ENCODE measurements at places on chromosomes 5 and 9.

GRCh38 chr5:154794525-154795234, 39.5 kb downstream of the LARP1 start:
- DNase-seq = no peak

- DNase-seq = no peak
Measured at GRCh38 chr9:117434566-117434965, 19.7 kb upstream of the ASTN2 start.

GRCh38 chr5:57953792-57954191, 471.2 kb upstream of the ACTBL2 start:
- no peak for DNase-seq

GRCh38 chr5:81936750-81937149, 35.1 kb upstream of the ATG10 start:
- DNase-seq = no peak

- no peak for DNase-seq
Measured at GRCh38 chr9:115951977-115952376, 201.6 kb upstream of the PAPPA start.

GRCh38 chr9:137423514-137424291, 510 bp downstream of the NOXA1 start:
- no peak for DNase-seq

DNA sequence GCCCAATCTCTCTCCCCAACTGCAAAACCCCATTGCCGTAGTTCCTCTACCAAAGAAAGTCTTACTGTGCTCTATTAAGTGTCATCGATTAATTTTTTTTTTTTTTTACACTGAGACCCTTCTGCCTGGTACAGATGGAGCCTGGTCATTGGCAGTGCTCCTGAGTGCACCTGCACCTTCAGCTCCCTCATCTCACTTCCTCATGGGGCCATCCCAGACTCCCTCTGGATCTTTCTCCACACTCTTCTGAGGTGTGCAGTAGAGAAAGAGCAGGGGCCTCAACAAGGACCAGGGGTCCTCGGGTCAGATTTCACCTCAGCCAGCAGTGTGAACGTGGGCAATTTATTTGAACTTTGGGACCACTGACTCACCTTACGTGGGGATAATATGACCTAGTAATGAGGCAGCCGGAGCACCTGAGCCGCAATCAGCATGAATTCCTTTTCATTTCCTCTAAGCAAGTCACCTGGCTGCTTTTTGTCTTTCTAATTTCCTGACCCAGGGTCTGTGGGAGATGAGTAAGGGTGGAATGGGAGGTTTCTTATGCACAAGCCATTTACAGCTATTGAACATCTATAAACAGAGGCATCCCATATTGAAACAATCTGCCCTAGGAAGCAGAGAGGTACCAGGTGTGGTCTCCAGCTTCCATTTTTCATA, 22.3 kb upstream of the GABRP start:
- DNase-seq = no peak

DNA sequence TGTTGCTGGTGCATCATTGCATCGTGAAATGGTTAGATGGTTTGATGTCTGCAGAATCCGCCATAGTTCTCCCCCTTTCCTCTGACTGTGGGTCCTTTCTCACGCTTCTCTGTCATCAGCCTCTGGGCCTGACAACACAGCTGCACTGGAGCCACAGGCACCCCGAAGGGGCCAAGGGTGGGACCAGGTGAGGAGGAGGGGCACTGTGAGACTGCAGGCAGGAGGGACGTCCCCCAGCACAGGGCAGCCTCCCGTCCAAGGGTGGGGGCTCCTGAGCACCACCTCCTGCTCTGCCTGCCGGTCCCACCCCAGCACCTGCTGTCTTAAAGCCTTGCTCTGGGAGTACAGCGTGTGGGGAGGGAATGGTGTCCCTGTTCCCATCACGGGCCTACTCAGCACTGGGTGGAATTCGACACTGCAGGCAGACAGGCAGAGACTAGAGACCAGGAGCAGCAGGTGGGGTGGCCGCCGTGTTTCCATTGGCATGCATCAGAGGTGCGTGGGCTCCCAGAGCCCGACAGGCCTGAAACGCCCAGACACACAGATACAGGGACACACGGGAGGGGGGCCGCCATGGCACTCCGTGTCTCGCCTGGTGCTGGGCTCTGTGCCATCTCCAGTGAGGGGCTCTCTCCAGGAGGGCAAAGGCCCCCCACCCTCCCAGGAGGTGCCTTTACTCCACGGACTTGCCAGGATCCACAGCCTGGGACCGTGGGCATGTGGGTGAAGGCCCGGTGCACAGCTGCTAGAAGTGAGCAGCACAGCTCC, 15.0 kb downstream of the CACNA1B start:
- no peak for DNase-seq

Data from HS-5 (cell line).